Activated CD8-positive, alpha-beta memory T cell treated with anti-CD3 and anti-CD28 coated beads, Interleukin-2, amount 10 ng/mL, durations not matched to agents 7 days and 5 days (primary cell): ENCODE measurements at places on chromosomes 3 and 15. TPM values are rescaled to one million over a fixed set of nuclear protein-coding genes. Genes with fewer than 3 reads are reported as not detected.

GRCh38 chr3:108088697-108089096, 2.1 kb downstream of the CD47 start:
- DNase-seq: peak; percentile 77

DNA sequence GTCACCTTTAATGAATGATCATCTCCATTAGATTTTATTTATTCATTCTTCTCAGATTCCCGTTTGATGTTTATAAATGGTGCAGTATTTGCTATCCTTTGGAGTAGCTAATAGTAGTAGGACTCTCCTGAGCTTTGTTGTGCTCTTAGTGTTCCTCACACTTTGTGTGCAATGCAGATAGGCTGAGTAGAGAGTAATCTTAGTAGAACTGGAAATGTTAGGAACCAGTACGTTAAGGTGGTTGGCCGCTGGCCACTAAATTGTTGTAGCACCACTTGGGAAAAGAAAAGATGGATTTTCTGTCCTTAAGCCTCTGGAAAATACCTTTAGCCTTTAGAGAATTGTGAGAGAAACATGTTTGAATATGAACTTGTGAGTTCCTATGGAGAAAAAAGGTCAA, 19.9 kb upstream of the EBLN2 start:
- DNase-seq: no peak

DNA sequence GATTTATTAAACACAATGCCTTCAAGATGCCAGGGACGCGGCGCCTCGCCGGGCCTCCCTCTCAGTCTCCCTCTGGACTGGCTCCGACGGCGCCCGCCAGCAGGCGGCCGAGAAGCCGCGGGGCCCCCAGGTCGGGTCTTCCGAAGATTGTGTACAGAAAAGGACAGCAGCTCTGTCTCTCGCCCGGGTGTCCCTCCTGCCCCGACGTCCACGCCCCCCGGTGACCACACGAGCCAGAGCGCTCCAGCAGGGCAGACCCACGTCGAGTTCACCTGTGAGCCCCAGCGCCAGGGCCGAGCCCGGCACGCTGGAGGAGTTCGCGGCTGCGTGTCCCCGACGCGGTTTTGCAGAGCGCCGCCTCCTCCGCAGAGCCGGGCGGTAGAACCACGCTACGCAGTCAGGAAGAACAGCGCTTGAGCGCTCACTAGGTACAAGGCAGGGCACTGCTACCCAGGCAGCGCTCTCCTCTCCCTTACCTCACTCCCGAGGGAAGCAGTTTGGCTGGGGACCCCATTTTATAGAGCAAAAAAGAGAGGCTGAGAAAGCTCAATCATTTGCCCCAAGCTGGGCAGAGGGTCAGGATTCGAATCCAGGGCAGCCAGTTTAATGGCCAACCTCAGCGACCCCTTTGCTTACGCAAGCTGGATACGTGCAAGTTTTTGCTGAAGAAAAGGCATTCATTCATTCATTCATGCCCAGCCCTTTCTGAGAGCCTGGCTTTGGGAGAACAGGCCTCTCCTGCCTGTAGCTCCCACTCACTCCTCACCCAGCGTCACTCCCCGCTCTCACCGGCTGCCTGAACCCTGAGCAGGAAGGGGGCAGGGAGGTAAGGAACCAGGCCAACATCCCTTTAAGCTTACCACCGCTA, 3.0 kb upstream of the TLE3 start:
- DNase-seq: peak; percentile 68

DNA sequence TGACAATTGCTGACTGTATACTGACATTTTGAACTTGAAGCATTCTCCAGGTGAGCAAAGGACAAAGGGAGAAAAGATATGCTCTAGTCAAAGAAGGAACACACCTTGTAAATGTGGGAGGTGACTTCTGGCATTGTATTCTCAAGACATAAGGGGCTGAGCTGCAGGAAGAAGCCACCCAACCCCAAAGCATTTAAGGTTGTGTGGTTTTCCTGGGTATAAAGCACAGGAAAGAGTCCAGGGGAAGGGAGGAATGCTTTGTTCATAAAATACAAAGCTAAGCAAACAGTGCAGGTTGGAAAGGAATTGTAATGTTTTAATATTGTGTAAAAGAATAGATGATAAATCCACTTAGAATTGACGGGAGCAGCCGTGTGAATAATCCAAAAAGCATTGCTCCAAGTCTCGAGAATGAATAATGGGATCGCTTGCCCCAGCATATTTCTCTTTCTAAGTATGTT, 102.4 kb upstream of the LRIG1 start:
- DNase-seq: no peak

DNA sequence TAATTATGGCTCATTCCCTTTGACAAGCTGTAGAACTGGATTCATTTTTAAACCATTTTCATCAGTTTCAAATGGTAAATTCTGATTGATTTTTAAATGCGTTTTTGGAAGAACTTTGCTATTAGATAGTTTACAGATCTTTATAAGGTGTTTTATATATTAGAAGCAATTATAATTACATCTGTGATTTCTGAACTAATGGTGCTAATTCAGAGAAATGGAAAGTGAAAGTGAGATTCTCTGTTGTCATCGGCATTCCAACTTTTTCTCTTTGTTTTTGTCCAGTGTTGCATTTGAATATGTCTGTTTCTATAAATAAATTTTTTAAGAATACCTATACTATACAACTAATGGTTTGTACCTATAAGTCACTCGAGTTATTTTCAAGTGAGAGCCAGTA, 62.7 kb downstream of the PXYLP1 start:
- DNase-seq: no peak

DNA sequence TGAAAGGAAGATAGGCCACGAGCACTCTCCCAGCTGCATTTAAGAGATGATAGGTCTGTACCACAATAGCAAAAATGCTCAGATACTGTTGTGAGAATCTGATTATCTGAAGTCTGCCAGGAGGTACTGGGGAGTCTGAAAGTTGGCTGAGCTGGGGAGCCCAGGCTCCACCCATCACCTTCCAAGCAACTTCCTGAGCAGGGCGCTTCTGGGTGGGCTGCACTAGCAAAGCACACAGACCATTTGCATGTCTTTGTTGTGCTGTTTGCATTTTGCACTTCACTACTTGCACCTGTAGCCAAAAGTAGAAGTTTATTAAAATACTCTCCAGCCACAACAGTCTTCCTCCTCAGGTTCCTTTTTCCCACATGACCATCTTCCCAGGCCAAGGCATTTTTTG, 133.2 kb downstream of the ALDH1A2 start:
- no peak for DNase-seq

GRCh38 chr3:108380128-108380795, 83.9 kb downstream of the HHLA2 start:
- no peak for DNase-seq

GRCh38 chr3:137099364-137100219, 141.8 kb downstream of the IL20RB start:
- DNase-seq: no peak

DNA sequence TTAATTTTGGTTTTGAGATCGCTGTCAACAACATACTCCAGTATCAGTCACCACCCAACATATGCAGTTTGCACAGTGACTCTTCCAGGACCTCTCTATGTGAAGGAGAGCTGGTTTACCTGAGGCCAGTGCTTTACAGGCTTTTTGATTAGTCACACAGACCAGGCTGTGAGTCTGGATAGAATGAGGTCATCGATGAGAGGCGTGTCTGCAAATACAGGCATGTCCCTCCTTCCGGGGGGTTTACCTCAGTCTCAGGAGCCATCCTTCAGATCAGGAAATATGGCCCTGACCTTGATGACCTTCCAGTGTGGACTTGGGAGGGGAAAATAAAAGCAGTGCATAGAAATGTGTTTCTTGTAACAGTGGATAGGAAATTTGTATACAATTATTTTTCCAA, 46.9 kb downstream of the KBTBD12 start:
- no peak for DNase-seq

- no peak for DNase-seq
Measured at GRCh38 chr3:192108820-192109219, 618.5 kb downstream of the FGF12 start.

DPPA4 gene
- total RNA-seq: not detected

DNAH12 gene
- 0.06 TPM for total RNA-seq

ABI3BP gene
- 1.2 TPM for total RNA-seq

ATP10A gene
- total RNA-seq: 36.7 TPM
